GDM1 (cell line): ENCODE measurements at places on chromosomes 4 and X.
A peak's percentile ranks its signal among the peaks of the same experiment; 100 is the strongest.

DNA sequence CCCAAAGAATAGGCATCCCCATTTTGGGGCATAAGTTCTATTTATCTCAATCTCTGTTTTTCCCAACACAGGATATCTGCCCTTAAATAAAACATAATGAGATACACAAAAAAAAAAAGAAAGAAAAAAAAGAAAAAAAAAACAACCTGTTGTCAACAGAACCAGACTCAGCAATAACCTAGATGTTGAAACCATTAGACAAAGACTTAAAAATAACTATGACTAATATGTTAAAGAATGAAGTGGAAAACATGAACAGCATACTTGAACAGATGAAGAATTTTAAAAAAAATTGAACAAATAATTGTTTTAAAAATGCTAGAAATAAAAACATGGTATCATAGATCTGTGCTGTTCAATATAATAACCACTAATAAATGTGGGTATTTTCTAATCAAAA lies 93.4 kb upstream of the RXFP1 start:
- DNase-seq = no peak

- no peak for DNase-seq
Observed at GRCh38 chr4:184722798-184723197, 11.1 kb downstream of the CENPU start.

DNA sequence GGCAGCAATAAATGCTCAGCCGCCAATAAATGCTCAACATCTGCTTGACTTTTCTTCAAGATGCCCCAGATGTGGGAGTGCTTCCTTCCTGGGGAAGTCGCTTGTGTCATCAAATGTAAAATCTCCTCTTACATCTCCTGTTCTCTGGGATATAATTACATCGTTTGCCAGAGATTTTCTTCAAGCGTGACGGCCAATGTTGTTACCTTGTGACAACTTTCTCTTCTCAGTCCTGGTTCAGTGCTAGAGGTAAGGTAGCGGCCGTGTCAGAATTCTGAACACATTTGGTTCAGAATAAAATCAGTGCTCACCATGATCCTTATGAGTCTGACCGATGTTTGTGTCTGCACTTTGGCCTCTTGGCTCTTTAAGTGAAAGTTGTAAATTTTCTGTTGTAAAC lies 102.5 kb downstream of the ASMT start:
- DNase-seq = no peak

DNA sequence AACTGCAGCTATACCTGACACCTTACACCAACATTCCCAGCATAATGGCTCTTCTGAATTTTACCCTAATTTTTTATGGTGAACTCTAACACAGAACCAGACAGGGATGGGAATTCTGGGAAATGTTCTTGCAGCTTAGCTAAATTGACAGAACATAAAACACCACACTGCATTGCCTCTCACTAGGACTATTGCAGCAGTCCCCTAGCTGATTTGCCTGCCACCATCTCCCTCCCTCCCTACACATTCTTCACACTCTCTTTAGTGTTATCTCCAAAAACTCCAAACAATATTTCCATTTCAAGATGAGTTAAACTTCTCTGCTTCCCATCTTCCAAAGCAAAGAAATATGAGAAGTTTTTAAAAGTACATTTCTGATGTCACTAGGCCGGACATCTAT lies 733.9 kb upstream of the INTU start:
- no peak for DNase-seq

DNA sequence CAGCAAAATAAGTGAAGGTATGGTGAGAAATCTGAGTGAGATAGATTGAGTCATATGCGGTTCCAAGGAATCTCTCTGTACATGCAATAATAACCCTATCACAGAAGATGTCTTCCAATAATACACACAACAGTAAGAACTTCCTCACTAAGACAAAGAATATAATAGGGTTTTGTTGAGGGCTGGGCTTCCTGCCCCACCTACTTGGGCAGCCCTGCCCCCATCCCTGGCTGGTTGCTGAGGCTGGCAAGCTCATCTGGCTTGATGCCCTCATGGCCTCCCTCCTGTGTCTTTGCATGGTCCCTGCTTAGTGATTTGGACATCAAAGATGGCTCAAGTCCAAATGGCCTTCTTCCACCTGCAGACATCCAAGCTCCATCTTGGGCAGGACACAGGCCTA lies 2.7 kb downstream of the GEMIN8 start:
- no peak for DNase-seq

- DNase-seq = no peak
Observed at GRCh38 chrX:120453985-120454384, 15.1 kb downstream of the LAMP2 start.

DNA sequence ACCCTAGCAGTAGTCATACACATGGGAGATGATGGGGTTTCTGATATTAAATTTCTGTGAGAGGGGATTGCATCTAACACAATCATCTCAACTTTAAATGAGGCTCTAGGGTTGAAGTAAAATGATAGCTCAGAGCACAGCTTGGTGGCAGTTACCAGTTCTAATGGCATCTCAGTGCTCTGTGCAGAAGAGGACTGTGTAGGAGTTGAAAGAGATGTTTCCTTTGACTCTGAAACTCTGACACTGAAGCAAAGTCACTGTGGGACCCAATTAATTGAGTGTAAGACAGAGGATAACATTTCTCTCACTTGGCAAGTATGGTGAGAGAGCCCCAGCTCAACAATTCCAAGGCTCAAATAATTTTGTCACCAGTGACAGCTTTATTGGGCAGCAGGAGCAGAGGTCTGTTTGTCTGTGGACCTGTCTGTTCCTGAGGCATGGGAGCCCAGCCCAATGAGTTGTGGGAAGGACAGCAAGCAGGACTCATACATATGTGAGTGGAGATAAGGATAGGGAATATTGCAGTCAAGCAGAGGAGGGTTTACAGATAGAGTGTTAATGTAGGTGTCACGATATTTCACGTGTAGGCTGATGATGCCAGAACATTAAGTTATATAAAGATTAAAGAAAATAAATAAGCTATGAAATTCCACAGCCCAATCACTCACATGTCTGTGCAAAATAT lies 76.7 kb upstream of the NAF1 start:
- DNase-seq = no peak

GRCh38 chr4:149223659-149224058 lies 592.0 kb downstream of the IQCM start:
- DNase-seq = no peak

GRCh38 chrX:109889289-109890006 lies 113.5 kb upstream of the TMEM164 start:
- peak; percentile 47 for DNase-seq

GRCh38 chr4:1056671-1057402 lies 45.4 kb downstream of the FGFRL1 start:
- DNase-seq = no peak

DNA sequence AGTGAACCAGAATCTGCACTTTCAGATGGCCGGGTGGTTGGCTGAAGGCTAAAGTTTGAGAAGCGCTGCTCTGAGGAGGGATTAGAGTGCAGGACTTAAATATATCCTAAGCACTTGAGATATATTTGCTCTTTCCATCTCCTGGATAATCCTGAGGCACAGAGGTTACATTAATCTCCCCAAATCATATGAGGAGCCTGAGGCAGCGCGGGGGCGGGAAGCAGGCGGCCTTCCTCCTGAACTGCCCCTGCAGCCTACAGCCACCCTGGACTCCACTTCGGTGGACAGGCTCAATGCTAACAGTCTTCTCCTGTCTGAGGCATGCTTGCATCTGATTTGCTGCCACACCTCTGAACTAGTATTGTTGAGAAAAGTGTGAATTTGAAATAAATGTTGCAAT lies 72.5 kb downstream of the AFAP1 start:
- DNase-seq = no peak

GRCh38 chr4:186485561-186486062 lies 69.8 kb downstream of the MTNR1A start:
- DNase-seq = no peak

GRCh38 chr4:78556665-78557064 lies 5.1 kb downstream of the ANXA3 start:
- DNase-seq = no peak

GRCh38 chrX:40224658-40225057 lies 126.9 kb upstream of the BCOR start:
- DNase-seq = no peak

- no peak for DNase-seq
Observed at GRCh38 chr4:105815701-105816100, 79.6 kb upstream of the NPNT start.

DNA sequence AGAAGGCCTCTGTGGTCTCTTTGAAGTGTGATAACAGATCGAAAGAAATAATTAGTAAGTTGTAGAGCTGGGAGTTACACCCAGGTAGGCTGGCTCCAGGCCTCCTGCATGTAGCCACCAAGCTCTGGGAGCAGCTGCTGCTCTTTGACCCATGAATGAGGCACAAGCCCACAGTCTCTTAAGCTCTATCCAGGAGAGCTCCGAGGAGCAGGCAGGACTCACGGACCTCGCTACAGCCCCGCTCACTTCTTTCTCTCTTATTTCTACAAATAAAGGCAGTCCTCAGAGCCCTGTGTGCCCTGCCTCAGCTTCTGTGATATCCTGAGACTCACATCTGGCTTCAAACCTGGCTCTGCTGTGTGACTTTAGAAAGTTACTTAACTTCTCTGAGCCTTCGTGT lies 86.9 kb downstream of the EVC start:
- no peak for DNase-seq

DNA sequence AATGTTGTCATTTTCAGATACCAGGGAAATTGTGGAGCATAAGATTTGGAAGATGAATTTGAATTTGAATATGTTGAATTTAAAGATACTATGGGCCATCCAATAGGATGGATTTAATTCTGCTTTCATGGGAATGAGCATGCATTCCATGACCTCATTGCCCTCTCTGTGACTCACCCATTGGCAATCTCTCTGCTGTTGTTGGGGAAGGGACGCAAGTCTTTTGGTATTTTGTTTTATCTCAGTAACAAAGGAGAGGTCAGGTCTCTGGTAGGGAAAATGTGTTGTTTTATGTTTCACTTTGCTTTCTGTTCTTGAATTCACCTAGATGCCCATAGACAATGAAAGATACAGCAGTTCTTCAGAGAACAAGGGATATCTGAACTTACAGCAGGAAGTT lies 42.1 kb upstream of the MAGEA4 start:
- DNase-seq = no peak

GRCh38 chr4:16472537-16472936 lies 246.3 kb upstream of the TAPT1 start:
- DNase-seq = no peak

GRCh38 chrX:109785053-109785452 lies 52.0 kb upstream of the ACSL4 start:
- DNase-seq = no peak

- DNase-seq = no peak
Observed at GRCh38 chrX:67544281-67545035, 637 bp downstream of the AR start.

GRCh38 chr4:160848901-160849760 lies 1314.7 kb downstream of the FSTL5 start:
- no peak for DNase-seq

GRCh38 chr4:27048429-27049238 lies 188.0 kb downstream of the STIM2 start:
- no peak for DNase-seq

DNA sequence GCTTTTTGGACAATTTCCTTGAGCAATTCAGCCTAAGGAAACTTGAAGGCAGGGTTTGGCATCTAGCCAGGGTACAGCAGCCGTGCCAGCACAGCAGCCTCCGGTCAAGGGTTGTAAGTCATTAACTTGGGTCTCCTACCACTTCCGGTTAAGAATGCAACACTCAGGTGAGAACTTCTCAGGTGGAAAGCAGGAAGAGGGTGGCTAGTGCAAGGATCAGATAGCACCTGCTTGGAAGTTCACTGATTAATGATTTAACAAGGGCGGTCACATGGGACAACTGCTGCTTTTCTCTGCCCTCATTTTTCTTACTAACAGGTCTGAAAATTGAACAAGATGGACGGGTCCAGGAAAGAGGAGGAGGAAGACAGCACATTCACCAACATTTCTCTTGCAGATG lies 30.1 kb upstream of the SCOC start:
- DNase-seq = no peak
